Immature natural killer cell (primary cell): ENCODE measurements at places on chromosomes 1 and 21. TPM values are rescaled to one million over a fixed set of nuclear protein-coding genes. Genes with fewer than 3 reads are reported as not detected.
A peak's percentile ranks its signal among the peaks of the same experiment; 100 is the strongest.

GRCh38 chr1:193025218-193025617, 33.9 kb downstream of the UCHL5 start:
- no peak overlapping the region for H3K4me3 ChIP-seq
- peaks cover 1% of the 10 kb centered on the region for H3K27me3 ChIP-seq
- H3K4me1 ChIP-seq: peaks cover 10% of the 10 kb centered on the region
- no peak overlapping the region for H3K27ac ChIP-seq
- no peak for DNase-seq

- peaks cover 2% of the 10 kb centered on the region for H3K27me3 ChIP-seq
- no peaks in the 10 kb centered on the region for H3K4me1 ChIP-seq
- H3K4me3 ChIP-seq: no peak overlapping the region
- H3K27ac ChIP-seq: no peak overlapping the region
These were observed 8.0 kb upstream of the ETV3 start for GRCh38 chr1:157146244-157146643.

DNA sequence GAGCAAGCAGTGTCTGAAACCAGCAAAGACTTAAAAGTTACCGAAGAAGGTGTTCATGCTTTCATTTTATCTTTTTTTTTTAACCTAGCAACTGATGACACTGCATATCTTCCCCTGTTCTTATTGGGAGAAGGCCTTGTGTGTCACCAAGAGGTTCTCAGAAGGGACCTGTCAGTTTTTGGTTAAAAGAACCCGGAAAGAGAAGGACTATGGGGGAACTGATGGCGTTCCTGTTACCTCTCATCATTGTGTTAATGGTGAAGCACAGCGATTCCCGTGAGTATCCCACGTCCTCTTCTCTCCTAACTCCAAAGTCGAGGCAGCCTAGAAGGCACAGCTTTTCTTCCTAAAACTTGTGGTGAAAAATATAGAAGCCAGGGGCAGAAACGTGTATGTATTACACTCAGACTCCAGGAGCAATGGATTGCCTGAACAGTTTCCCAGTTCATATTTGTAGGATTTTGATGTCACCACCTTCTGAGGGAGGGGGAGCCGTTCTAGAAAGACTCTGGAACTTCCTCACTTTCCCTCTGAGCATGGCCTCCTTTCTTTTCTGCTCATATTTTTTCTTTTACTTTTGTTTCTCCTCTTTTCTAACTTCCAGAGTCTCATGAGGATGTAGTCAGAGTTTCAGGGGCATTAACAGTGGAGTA, at the start of gene MR1:
Gene MR1 (plus strand): TSS at position 185 of the 653 bp plus-strand sequence. CDS start 25 bp downstream, at position 210.
- H3K4me3 ChIP-seq: peak within 1 kb of the TSS; percentile 93
- H3K27me3 ChIP-seq: peaks cover 7% of the 10 kb centered on the region
- peak; percentile 89 for DNase-seq
- peaks cover 59% of the 10 kb centered on the region for H3K4me1 ChIP-seq
- H3K27ac ChIP-seq: peak within 1 kb of the TSS; percentile 100

Gene ACKR1
- not detected for polyA plus RNA-seq

Gene AQP10
- 0.24 TPM for polyA plus RNA-seq
